Activated T-cell treated with anti-CD3 and anti-CD28 coated beads for 4 hours (primary cell): ENCODE measurements at places on chromosomes 1 and 21.

- DNase-seq: no peak
These were observed 18.5 kb downstream of the PIK3R3 start for GRCh38 chr1:46113948-46114347.

- DNase-seq: no peak
These were observed 276.9 kb downstream of the MATN1 start for GRCh38 chr1:30446508-30446907.

DNA sequence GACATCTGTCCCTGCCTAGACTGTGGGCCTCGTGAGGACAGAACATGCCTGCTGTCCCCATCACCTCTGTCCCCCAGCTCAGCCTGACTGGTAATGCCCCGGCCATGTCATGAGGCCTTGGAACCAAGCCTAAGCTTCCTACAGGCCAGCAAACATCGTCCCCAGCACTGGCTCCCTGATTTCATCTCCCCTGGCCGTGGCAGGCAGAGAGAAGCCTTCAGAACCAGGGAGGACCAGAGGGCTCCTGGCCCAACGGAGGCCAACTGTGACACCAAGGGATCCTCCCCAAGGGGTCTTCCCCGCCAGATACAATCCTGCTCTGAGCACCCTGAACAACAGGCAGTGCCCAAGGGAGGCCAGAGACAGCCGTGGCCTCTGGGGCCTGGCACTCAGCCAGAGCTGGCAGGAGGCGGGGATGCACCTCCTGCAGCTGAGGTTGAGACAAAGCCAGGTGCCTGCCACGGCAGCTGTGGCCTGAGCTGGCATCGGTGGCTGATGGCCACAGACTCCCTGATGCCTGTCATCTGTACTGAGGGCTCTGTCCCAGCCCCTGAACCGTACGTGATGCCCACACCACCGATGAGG is 9.9 kb upstream of the NPHP4 start:
- no peak for DNase-seq

GRCh38 chr1:225677350-225678124 is 24.6 kb upstream of the ENAH start:
- no peak for DNase-seq

- DNase-seq: no peak
These were observed 264.6 kb downstream of the HHIPL2 start for GRCh38 chr1:222283147-222283768.

GRCh38 chr21:33943293-33943692 is 27.7 kb upstream of the ATP5PO start:
- no peak for DNase-seq

GRCh38 chr21:26936641-26937040 is 30.2 kb downstream of the ADAMTS5 start:
- no peak for DNase-seq

GRCh38 chr1:86714159-86714558 is 9.8 kb downstream of the SH3GLB1 start:
- DNase-seq: no peak

- DNase-seq: no peak
These were observed 315.0 kb downstream of the TGFB2 start for GRCh38 chr1:218659911-218660677.

DNA sequence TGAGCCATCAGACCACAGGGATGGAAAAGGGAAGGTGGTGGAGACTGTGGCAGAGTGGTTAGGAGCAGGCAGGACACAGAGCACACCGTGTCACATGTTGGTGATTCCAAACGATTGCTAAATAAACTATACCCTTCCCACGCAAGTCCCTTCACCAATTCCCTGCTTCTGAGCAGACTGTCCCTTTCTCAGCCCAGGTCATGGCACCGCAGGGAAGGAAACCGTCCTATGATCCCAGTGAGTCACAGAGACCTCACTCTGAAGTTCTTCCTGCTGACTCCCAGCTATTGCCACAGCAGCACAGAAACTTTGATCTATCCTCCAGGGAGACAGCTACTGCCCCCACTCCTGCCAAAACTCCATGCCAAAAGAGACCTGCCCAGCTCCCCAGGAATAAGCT is 19.2 kb downstream of the RIMS3 start:
- DNase-seq: no peak

GRCh38 chr1:180230791-180231505 is 884 bp downstream of the LHX4 start:
- no peak for DNase-seq

DNA sequence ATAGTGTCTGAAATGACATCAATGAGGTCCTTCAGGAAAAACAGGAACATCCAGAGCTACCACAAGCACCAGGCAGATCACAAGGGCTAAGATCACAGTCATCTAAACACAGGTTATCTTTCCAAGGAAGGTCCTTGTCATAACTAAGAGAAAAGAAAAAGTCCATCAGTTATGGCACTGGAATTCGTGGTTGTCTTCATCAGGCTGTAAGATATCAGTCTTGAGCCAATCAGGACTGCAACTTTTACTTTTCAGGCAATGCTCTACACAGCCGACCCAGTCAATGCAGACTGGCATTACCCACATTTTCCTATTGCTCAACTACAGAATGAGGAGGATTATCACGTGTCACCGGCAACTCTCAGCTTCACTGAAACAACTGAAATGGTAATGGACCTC is 26.4 kb downstream of the SORT1 start:
- DNase-seq: no peak

DNA sequence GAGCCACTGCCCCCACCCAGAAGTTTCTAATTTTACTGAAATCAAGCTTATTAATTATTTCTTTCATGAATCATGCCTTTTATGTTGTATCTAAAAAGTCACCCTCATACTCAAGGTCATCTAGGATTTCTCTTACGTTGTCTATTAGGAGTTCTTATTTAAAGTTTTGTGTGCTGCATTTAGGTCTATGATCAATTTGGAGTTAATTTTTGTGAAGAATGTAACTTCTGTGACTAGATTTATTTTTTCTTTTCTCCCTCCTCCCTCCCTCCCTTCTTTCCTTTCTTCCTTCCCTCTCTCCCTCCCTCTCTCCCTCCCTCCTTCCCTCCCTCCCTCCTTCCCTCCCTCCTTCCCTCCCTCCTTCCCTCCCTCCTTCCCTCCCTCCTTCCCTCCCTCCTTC is 317.6 kb downstream of the PLA2G4A start:
- no peak for DNase-seq

- peak; percentile 56 for DNase-seq
These were observed 31.5 kb downstream of the CHD5 start for GRCh38 chr1:6148497-6149241.

- DNase-seq: no peak
These were observed 246.5 kb downstream of the LTN1 start for GRCh38 chr21:28746166-28746565.

- DNase-seq: no peak
These were observed 53.6 kb downstream of the PEX14 start for GRCh38 chr1:10528066-10529014.

- no peak for DNase-seq
These were observed 5.7 kb upstream of the SELENON start for GRCh38 chr1:25794325-25794724.

DNA sequence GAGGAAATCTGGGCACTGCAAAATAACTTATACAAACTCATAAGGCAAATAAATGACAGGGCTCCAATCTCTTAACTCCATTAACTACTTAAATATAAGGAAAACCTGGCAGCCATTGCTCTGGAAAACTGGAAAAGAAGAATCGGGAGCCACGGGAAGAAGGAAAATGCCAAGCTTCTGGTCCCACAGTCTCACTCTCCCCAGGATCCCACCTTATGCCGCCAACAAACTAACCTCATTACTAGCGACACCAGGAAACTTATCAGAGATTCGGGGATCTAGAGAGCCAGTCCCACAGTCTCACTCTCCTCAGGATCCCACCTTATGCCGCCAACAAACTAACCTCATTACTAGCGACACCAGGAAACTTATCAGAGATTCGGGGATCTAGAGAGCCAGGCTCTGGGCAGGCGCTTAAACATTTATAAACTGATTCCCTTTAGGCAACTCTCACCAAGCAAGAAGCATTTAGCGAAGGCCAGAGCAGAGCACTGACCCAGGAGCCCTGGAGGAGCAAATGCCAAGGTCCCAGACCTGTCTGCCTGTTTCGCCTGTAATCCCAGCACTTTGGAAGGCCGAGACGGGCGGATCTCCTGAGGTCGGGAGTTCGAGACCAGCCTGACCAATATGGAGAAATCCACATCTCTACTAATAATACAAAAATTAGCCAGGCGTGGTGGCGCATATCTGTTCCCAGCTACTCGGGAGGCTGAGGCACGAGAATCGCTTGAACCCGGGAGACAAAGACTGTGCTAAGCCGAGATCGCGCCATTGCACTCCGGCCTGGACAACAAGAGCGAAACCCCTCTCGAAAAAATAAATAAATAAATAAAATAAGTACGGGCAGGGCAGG is 720 bp downstream of the PSMB2 start:
- no peak for DNase-seq

DNA sequence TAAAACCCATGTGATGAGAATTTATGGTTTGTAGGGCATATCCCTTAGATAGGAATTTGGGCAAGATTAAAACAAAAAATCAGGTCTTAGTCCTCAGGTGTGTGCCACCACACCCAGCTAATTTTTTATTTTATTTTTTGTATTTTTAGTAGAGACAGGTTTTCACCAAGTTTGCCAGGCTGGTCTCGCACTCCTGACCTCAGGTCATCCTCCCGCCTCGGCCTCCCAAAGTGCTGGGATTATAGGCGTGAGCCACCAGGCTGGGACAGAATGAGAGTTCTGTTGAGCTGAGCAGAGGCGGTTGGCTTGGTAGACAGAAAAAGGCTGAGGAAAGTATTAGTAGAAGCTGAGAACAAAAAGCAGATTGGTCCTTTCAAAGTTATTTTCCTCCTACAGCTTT is 43.8 kb upstream of the EDARADD start:
- no peak for DNase-seq

DNA sequence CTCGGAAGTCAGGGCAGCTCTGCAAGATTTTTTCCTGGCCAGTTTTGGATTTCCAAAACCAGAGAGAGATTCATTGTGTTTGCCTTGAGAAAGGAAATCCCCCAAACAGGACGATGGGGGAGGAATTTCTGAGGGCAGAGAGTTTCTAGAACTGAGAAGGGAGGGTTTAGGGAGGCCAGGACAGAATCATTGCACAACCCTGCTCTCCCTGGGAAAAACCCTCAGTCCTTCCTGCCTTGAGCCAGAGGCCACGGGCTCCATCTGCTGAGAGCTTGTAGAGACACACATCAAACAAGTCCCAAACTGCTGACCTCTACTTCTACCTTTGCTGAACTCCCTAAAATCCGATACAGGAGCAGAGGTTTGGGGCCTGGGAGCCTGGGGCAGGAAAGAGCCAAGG is 99.7 kb downstream of the NMNAT2 start:
- no peak for DNase-seq

GRCh38 chr1:52296345-52296744 is 69.7 kb downstream of the CC2D1B start:
- peak; percentile 3 for DNase-seq

DNA sequence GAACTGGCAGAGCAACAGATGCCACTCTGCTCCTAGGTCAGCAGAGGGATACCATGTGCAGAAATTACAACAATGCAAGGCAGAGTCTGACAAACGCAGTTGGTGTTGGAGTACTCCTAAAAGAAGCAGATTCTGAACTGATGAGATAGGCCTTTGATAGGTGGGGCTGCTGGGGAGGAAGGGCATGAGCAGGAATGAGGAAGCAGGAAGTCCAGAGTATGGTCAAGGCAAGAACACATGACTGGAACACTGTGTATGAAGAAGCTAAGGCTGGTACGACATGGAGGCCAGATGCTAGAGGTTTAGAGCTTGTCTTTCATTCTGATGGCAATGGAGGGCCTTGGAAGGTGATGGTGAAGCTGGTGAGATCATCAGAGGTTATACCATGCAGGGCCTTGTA is 11.5 kb upstream of the THRAP3 start:
- no peak for DNase-seq

DNA sequence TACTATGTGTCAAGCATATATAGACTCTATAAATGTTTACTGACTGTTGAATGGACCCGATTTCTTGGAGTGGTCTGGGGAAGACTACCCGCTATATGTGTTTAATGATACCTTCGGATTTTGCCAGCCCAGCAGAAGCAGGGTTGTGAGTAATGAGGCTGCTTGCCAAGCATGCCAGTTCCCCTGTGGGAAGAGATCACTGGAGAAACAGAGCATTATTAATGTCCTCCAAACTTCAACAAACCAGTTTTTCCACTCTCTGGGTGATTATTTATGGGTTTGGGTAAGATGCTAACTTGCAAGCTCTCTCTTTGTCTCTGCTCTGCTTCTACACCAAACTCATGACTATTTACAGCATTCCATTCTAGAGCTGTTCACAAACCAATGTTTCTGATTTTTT is 25.1 kb upstream of the PHGDH start:
- DNase-seq: no peak
